Activated T-helper 1 cell treated with anti-CD3 and anti-CD28 coated beads, Interleukin-2, amount 50 U/mL, for 16 hours (primary cell): ENCODE measurements at places on chromosomes 12 and 14.

DNA sequence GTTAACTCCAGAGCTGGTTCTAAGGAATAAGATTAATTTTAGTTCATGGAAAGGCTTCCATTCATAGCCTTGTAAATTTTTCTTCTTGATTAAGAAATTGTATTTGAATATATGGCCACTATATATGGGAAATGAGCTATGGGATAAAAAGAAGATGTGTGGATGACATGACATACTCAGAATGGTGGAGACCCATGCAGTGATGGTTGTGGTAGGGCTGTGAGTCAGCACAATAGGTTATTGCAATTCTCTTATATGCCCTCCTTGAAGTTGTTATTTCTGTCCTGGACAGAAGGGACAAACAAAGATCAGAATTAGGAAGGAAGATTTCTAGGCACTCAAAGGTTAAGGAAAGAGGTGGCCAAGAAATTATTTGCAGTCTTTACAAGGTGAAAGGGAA, 21.5 kb downstream of the RASSF9 start:
- DNase-seq = no peak

DNA sequence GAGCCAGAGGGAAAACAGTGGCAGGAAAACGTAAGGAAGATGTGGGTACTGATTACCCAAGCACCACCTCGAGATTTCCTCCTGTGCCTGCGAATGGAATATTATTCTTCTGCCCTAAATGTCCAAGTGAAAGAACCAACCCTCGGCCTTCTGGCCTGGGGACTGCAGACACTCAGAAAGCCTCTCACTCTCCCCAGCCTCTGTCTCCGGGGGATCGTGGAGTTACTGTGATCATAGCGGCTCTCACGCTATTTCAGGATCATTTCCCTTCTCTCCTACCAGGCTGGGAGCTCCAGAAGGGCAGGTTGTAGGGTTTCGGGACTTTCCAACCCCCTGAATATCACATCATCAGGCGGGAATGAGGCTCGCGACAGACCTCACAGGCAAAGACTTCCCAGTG, 68.9 kb downstream of the KDM2B start:
- DNase-seq = no peak

DNA sequence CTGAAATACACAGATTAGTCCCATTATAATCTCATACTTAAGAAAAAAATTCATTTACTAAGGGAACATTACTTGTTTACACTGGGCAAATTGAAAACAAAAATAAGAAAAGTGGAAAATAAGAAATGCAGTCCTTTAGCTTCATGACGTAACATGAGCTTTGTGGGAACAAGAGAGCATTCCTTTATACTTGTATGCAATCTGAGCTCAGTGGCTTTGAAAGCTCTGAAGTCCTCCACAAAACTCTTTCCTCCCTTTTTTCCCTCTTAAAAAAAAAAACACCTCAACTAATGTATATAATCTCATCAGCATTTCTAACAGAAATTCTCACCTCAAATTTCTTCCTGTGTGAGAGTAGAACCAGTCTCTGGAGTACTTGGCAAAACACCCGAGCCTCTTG, 76.9 kb upstream of the OTX2 start:
- DNase-seq = no peak

DNA sequence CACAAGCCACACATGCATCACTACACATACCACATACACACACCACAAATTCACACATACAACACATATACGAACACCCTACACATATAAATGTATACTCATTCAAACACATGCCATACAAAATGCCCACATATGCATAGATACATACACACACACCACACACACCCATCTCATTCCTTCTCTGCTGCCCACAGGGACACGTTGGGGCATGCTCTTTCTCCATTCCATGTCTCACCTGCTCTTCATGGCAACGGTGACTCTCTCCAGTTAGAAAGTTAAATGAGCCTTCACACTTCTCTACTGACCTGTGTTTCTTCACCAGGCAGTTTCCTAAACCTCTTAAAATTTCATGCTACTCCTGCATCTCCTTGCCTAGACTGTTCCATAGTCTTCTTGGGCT, 1194.8 kb downstream of the BCL11B start:
- no peak for DNase-seq

- peak; percentile 66 for DNase-seq
Observed at GRCh38 chr12:117836999-117837736, 131.6 kb downstream of the KSR2 start.

- no peak for DNase-seq
Observed at GRCh38 chr12:46407361-46407760, 34.8 kb upstream of the SLC38A2 start.

GRCh38 chr12:16112612-16113560, 164.6 kb downstream of the SLC15A5 start:
- DNase-seq = no peak

- no peak for DNase-seq
Observed at GRCh38 chr12:41966001-41966400, 178.7 kb downstream of the GXYLT1 start.

DNA sequence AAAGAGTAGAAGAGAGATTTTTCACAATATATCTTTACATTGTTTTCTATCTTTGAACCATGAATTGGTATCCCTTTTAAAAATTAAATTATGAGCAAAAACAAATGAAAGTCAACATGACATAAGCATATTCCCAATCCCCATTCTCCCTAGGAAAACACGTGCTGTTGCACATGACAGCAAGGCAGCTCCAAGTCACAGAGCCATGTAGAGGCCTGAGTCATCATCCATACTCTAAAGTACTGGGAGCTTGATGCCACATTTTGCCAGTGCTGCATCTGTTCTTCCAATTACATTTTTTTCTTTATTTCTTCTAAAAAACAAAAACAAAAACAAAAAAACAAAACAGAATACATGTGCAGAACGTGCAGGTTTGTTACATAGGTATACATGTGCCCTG, 115.2 kb downstream of the ITPR2 start:
- no peak for DNase-seq

GRCh38 chr14:68636597-68636996, 156.3 kb downstream of the ZFP36L1 start:
- DNase-seq = no peak

GRCh38 chr12:77514511-77514910, 316.2 kb upstream of the NAV3 start:
- DNase-seq = no peak

DNA sequence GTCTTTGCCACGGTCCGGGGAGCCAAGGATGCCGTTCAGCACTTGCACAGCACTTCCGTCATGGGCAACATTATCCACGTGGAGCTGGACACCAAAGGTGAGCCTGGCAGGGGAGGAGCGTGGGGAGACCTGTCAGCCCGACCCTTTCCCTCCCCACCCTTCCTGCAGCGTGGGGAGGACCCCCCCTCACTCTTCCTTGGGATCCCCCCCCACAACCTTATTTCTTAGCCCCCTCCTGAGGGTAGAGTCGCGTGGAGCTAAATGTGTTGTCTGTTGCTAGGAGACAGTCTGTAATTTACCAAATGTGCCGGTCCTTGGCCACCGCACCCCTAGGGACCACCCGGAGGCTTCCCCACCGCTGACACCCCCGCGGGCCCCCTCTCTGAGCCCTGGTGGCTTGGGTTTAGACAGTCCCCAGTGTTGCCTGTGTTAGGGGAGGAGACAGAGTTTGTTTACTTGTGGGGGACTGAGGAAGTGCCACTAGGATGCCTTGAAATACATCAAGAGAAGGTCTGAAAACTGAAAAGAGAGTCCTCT, 2.3 kb downstream of the SETD1B start:
- no peak for DNase-seq

GRCh38 chr12:101707131-101707782, 9.8 kb downstream of the CHPT1 start:
- DNase-seq = no peak

DNA sequence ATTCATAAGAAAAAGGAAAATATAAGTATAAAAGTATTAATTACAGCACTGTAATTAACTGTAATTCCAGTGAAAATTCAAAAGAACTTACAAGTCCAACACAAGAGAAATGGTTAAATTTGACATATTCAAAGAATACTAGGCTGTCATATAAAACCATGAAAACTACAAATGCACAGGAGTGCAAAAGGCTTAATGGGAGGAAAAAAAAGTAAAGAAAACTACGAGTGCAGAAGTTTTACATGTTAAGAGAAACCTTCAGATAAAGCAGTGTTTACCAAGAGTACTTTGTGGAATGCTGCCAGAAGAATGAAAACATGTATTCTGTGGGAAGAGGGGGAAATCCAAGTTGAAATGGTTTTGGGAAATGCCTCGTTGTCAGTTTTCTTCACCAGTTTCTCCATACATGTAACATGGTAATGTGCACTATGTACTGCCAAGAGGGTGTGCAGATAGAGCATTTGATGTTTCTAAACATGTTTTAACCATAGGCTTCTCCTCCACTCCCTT, 9.1 kb downstream of the HEATR5A start:
- DNase-seq = no peak

- peak; percentile 5 for DNase-seq
Observed at GRCh38 chr12:95102916-95103671, 29.7 kb upstream of the NR2C1 start.

GRCh38 chr12:109671502-109671901, 42.1 kb upstream of the FAM222A start:
- no peak for DNase-seq

GRCh38 chr14:90871605-90872233, 55.5 kb upstream of the TTC7B start:
- DNase-seq = no peak

DNA sequence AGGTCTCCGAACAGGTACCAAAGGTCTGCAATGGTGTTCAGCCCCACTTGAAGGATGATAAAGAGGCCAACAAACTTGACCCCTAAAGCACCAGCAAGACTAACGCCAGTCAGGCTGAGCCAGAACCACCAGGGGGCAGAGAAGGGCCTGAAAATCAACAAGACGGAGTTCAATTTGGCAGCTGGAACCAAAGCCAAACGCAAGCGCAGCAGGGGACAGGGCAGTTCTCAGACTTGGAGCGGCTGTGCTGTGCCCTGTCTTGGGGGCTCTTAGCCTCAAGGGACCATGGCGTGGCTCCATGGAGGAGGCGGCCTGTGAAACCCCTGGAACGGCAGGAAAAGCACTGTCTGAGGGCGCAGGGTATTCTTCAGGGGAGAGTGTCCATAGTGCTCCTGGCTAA, 19.6 kb downstream of the POMT2 start:
- no peak for DNase-seq

DNA sequence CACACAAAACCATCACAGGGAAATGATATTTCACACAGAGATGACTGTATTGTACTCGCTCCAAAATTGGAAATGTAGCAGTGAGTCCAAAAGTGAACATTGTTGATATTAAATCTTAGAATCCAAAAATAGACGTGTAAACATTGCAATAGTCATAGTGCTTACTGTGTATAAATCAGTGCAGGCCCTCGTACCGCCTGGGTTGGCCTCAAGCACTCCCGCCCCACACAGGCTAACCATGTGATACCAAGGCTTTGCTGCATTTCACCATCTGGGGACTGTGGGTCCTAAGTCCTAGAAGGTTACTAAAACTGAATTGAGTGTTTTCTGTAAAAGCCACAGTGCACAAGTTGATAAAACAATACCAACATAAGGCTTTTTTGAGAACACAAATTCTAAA, 107.3 kb downstream of the PPP2R5E start:
- DNase-seq = no peak

DNA sequence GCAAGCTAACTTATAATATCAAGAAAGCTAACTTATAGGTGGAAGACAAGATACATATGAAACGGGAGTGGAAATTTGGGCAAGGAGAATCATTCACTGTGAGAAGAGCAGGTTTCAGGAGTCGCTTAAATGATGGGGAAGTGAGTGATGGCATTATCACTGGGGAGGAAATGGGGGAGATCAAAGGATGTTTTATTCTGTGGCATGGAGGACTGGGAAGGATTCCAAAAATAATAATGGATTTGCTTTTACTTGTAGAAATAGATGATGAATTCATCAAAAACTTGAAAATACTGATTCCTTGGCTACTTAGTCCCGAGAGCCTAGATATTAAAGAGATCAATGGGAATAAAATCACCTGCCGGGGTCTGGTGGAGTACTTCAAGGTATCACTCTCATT, 47.8 kb downstream of the SAV1 start:
- no peak for DNase-seq

DNA sequence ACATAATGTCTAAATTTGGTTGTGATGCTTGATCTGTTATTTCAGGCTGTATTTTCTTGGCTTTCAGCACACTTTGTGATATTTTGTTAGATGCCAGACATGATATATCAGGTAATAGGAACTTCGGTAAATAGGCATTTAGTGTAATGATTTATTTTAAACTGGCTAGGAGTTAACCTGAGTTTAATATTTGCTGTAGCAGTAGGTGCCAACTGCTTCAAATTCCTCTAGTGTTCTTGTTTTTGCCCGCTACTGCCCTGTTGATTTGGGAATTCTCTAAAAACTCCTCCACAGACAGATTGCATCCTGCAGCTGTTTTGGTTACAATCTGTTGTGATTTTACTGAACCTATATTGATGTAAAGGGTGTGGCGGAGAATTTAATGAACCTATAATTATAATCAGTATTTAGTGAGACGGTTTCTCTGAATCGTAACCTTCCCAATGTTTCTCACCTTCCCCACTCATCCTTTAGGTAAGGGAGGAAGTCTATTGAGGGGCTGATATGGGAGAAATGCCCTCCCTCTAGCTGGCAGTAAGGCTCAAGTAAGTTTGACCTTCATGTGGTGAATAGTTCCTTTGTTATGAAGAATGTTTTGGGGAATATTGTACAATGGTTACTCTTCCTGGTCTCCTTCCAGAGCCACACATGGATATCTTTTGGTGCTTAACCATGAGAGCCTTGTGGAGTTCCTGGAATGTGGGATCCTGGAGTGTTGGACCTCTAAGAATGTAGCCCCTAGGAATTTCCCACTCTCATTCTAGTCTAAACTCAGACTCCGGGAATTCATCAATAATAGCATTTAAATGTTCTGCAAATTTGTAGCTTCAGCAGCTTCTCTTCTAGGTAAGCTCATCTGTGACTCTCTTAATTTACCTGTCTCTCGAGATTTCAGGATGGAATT, 634.1 kb downstream of the FSCB start:
- DNase-seq = no peak

DNA sequence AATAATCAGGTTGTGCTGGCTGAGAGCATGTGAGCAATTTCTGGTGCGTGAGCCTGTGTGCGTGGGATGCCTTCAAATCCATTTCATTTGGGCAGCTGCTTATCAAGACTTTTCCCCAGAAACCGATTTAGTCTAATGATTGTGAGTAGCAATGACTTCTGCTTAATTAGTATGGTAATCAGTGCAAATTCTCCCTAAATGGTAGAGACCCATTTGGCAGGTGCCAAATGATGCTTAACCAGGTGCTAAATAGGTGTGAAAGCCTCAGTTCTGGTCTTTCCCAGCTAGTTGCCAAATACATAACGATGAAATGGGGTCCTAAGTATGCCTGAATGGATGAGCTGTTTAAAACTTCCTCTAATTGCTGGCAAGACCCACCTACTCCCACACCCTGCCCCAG, 248.4 kb upstream of the CCDC196 start:
- no peak for DNase-seq

GRCh38 chr14:103161054-103161397, 37.8 kb downstream of the TNFAIP2 start:
- no peak for DNase-seq
